ENCODE measurements at places on chromosomes 3 and 15.

DNA sequence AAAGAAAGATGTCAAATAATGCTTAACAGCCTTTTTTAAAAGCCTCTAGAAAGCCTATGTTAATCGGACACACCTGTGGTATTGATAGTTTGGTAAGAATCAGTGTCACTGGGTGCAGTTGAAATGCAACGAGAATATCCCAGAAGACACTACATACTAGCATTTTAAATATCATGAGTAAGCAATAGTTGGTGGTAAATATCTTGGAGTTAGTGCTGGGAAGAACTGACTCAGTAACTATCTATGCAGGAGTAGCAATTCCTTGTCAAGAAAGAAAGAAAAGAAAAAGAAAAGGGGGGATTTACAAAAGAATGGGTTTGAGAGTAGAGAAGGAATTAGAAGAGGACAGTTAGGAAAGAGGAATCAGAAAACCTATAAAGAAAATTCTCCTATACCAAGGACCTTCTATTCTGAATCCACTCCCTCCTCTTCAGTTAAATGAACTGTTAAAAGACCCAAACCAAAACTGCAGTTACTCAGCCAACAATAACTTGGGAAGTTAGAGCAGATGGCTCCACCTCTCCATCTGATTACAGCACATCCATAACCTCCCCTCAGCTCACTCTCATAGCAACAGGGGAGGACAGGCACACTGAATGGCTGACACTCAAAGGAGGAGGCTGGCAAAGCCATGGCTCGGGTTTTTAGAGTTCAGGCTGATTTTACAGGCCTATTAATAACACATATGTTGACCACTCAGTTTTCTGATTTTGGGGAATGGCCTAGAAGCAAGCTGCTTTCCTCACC lies 207.6 kb upstream of the MDFIC2 start:
- DNase-seq = no peak

DNA sequence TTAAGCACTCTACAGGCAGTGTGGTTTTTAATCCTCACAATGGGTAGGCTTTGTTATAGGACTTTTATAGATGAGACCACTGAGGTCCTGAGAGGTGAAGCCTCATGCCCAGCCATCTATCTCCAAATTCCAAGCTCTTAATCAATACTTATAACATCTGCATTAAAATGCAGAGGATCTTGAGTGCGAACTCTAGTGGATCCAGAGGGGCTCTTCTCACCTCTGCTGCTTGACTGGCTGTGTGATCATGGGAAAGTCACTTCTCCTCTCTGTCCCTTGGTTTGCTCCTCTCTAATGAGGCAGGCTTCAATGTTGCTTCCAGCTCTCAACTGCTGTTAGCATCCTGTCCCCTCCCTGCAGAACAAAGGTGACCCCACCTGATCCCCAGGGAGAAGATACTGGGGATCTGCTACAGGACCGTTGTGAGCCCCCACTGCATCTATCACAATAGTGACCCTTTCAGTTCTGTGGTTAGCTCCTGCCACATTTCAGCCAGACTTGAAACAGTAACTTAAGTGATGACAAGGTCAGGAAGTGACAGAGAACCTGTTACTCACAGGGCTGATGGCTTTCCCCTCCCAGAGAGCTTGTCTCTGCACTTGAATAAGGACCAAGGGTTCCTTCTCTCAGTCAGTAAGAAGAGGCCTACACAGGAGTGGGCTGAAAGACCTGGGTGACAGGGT lies 1.3 kb downstream of the SLC27A2 start:
- DNase-seq = no peak

- no peak for DNase-seq
Observed at GRCh38 chr15:99974246-99974645, 241.0 kb upstream of the LYSMD4 start.

DNA sequence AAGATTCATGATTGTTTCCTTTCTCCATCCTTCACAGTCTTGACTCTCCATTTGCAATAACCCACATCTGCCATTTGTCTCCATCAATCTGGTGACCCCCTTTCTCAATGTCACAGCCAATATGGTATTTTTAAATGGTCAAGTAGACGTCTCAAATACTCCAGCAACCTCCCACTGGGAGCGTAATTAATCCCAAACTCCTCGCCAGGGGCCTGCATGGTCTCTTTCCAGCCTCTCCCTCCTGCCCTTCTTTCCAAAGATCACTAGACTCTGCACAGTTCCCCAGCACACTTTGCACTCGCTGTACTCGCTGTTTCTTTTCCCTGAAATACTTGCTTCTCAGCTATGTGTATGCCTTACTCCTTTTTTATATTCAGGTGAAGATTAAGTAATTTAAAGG lies 115.3 kb downstream of the PLCH1 start:
- no peak for DNase-seq

GRCh38 chr15:25469377-25469776 lies 30.6 kb upstream of the UBE3A start:
- no peak for DNase-seq

GRCh38 chr3:194874783-194875182 lies 189.1 kb downstream of the FAM43A start:
- no peak for DNase-seq

DNA sequence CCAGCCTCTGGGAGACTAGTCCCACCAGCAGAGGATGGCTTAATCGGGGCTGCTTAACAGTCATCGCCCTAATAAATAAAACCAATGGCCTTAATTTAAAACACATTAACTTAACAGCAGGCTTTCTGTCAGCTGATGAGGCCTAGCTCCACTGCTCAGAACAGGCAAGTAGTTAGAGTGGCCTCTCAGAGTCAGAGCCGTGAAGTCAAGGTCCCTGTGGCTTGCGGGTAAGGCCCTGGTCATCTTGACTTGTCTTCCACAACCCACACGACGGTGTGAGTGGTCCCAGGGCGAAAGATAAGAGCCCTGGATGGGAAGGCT lies 11.8 kb downstream of the XXYLT1 start:
- DNase-seq = no peak

- DNase-seq = no peak
Observed at GRCh38 chr3:189593581-189593980, 37.6 kb upstream of the TP63 start.

- no peak for DNase-seq
Observed at GRCh38 chr3:28972921-28973320, 307.9 kb upstream of the RBMS3 start.

GRCh38 chr3:105907777-105908176 lies 39.0 kb upstream of the CBLB start:
- DNase-seq = no peak

- DNase-seq = no peak
Observed at GRCh38 chr15:100880139-100880896, 687 bp downstream of the ALDH1A3 start.

GRCh38 chr3:40019376-40019775 lies 210.0 kb downstream of the MYRIP start:
- no peak for DNase-seq

DNA sequence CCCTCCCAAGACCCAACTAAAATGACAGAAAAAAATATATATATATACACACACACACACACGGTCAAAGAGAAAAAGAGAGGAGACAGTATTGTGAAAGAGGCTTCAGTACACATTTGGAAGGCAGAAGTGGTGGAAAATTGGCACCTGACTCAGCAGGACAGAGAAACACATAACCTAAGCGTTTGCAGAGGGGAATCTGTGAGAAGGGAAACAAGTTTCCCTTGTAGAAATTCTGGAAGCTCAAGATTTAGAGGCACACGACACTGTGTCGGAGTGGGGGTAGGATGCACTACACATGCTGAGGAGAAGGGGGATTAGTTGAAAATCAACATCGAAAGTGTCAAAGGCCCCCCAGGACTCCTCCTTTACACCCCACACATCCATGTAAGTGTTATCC lies 53.1 kb downstream of the PAK2 start:
- DNase-seq = no peak

GRCh38 chr3:133413161-133414020 lies 13.5 kb downstream of the BFSP2 start:
- no peak for DNase-seq

- no peak for DNase-seq
Observed at GRCh38 chr3:31565288-31565687, 32.6 kb downstream of the STT3B start.

GRCh38 chr15:49857496-49858475 lies 236.9 kb downstream of the DTWD1 start:
- DNase-seq = no peak

Data from AG04450 (cell line).